ENCODE measurements at places on chromosomes 2 and 18. TPM values are rescaled to one million over a fixed set of nuclear protein-coding genes. Genes with fewer than 3 reads are reported as not detected.

DNA sequence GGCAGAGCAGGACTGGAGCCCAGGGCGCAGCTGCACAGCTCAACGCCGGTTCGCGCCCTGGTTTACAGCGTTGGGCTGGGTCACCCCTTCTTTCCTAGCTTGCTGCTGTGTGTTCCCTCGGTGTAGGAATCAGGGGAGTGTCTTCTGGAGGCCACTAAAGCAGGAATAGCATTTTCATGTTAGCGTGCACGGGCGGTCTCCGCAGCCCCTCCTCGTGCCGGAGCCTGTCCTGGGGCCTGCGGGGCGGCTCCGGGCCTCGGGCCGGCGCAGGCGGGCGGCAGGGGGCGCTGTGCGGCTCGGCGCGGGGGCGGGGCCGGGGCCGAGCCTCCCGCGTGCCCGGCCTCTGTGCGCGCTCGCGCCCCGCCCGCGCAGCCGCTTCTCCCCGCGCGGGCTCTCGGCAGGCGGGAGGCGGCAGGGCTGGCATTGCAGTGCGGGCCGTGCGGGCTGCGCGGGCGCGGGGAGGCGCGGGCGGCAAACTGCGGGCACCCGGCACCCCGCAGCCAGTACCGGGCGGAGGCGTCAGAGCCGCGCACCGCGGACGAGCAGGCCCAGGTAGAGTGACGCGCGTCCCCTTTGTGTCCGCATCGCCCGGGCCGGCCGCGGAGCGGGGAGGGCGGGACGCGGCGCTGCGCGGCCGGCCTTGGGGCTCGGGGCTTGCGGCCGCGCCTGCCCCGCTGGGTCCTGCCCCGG is at the start of gene RNF144A:
RNF144A (plus strand) TSS at position 342 of the 690 bp plus-strand sequence. CDS start 79,515 bp downstream, outside the sequence.
- H3K27ac ChIP-seq = no peak within 1 kb of the TSS
- peaks cover 10% of the 10 kb centered on the region for H3K27me3 ChIP-seq
- H3K4me3 ChIP-seq = peak within 1 kb of the TSS; percentile 51
- no peaks in the 10 kb centered on the region for H3K36me3 ChIP-seq

DNA sequence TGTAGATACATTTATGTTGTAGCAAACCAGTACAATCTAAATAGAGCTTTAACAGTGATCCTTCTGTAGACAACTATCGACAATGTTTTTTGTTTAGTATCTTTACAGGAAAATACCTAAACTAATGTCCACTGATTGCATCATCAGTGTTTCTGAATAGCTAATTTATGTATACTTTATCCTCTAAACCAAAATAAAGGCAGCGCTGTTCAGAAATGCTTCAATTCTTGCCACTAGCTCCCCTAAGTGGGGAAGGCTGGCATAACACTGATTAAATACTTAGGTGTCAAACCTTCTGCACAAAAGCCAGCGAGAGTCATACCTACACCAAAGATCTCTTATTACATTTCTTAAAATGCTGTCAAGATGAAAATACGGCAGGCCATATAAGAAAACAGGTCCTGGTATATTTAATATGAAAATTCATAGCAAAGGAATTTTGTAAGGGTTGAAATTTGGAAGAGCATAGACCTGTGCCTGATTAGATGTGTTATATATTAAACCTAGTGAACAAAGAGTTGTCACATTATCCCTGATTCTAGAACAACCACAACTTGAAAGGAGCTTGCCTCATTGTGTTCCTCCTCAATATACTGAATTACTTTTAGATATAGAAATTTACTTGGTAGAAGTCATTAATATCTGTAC is 1693.4 kb upstream of the SLC39A10 start:
- no peaks in the 10 kb centered on the region for H3K36me3 ChIP-seq
- H3K27ac ChIP-seq = no peak overlapping the region
- H3K4me1 ChIP-seq = no peaks in the 10 kb centered on the region
- peak; percentile 13 for DNase-seq
- H3K4me3 ChIP-seq = no peak overlapping the region

- H3K27ac ChIP-seq = no peak overlapping the region
- no peaks in the 10 kb centered on the region for H3K36me3 ChIP-seq
- no peak for DNase-seq
- no peaks in the 10 kb centered on the region for H3K27me3 ChIP-seq
Observed at GRCh38 chr2:27843992-27844391, 46.2 kb downstream of the RBKS start.

DNA sequence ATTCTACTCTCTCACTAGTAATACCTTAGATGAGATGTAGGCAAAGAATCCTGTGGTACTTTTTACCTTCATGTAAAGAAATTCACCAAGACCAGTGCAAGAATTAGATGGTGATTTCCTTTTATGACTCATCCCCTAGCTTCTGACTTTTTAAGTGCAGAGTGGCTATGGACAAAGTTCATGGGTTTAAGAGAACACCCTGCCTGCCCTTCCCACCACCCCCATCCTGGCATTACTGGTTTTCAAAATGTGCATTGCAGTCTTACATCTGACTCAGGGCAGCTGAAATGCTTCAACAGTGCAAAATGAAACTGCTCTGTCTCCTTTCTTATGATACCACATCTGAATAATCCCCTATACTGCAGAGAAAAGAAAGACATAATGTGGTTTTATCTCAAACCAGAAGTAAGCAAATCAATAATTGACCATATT is 22.6 kb downstream of the MAIP1 start:
- H3K36me3 ChIP-seq = no peaks in the 10 kb centered on the region
- no peaks in the 10 kb centered on the region for H3K27me3 ChIP-seq
- H3K4me3 ChIP-seq = peak overlapping the region; percentile 17

GRCh38 chr2:234025891-234026401 is 24.6 kb upstream of the SPP2 start:
- peaks cover 8% of the 10 kb centered on the region for H3K4me1 ChIP-seq
- no peak overlapping the region for H3K27ac ChIP-seq
- peaks cover 12% of the 10 kb centered on the region for H3K27me3 ChIP-seq

- peak; percentile 68 for DNase-seq
- H3K36me3 ChIP-seq = no peaks in the 10 kb centered on the region
- H3K4me1 ChIP-seq = peaks cover 52% of the 10 kb centered on the region
- no peaks in the 10 kb centered on the region for H3K27me3 ChIP-seq
Observed at GRCh38 chr18:58213440-58213839, 169.4 kb downstream of the NEDD4L start.

- no peaks in the 10 kb centered on the region for H3K36me3 ChIP-seq
- DNase-seq = no peak
- no peak overlapping the region for H3K4me3 ChIP-seq
- H3K4me1 ChIP-seq = no peaks in the 10 kb centered on the region
- no peak overlapping the region for H3K27ac ChIP-seq
Observed at GRCh38 chr2:7984693-7985353, 697.0 kb upstream of the ID2 start.

DNA sequence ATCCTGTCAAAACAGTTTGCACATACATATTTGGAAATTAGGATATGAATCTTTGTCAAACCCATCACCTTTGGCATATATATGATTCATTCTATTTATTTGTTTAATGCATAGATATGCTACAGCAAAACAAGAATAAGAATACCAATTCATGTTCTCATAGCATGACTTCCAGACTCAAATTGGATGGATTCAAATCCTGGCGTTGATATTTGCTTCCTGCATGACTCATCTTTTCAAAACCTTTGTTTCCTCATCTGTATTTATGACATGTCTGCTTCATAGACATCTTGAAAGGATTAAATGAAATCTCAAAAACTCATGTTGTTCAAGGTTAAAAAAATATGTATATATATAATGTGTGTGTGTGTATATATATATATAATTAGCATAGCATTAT is 261.3 kb downstream of the MBD5 start:
- no peak overlapping the region for H3K4me3 ChIP-seq
- H3K27ac ChIP-seq = no peak overlapping the region
- no peak for DNase-seq
- no peaks in the 10 kb centered on the region for H3K4me1 ChIP-seq
- H3K36me3 ChIP-seq = no peaks in the 10 kb centered on the region
- no peaks in the 10 kb centered on the region for H3K27me3 ChIP-seq

GRCh38 chr2:3571284-3571683 is 3.8 kb upstream of the RPS7 start:
- no peak for DNase-seq
- peaks cover 3% of the 10 kb centered on the region for H3K4me1 ChIP-seq
- no peak overlapping the region for H3K27ac ChIP-seq
- no peak overlapping the region for H3K4me3 ChIP-seq
- H3K27me3 ChIP-seq = no peaks in the 10 kb centered on the region

DNA sequence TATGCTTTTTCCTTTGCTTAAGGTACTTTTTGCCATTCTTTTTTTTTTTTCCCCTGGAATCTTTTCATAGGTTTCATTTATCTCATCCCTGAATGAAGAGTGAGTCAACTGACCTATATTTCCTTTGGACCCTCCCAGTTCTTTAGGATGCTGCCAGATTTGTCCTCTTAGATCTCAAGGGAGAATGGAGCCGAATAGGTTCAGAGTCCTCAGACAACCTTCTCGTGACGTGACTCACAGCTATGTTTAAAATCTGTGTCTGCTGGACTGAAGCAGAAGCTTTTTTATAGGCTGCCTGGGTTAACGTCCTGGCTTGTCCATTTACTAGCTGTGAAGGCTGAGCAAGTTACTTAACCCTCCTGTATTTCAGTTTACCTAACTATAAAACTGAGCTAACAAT is 358.6 kb downstream of the DLGAP1 start:
- H3K27me3 ChIP-seq = no peaks in the 10 kb centered on the region
- H3K4me1 ChIP-seq = no peaks in the 10 kb centered on the region
- H3K4me3 ChIP-seq = no peak overlapping the region
- no peak overlapping the region for H3K27ac ChIP-seq
- DNase-seq = peak; percentile 25

GRCh38 chr2:126513033-126513432 is 142.9 kb upstream of the GYPC start:
- H3K27me3 ChIP-seq = no peaks in the 10 kb centered on the region
- H3K27ac ChIP-seq = no peak overlapping the region
- no peaks in the 10 kb centered on the region for H3K4me1 ChIP-seq
- no peak for DNase-seq

GRCh38 chr2:157874997-157875640 is 1.0 kb downstream of the ACVR1 start:
- H3K27ac ChIP-seq = peak overlapping the region; percentile 84
- H3K4me1 ChIP-seq = peaks cover 12% of the 10 kb centered on the region
- no peaks in the 10 kb centered on the region for H3K27me3 ChIP-seq
- peak overlapping the region; percentile 79 for H3K4me3 ChIP-seq

DNA sequence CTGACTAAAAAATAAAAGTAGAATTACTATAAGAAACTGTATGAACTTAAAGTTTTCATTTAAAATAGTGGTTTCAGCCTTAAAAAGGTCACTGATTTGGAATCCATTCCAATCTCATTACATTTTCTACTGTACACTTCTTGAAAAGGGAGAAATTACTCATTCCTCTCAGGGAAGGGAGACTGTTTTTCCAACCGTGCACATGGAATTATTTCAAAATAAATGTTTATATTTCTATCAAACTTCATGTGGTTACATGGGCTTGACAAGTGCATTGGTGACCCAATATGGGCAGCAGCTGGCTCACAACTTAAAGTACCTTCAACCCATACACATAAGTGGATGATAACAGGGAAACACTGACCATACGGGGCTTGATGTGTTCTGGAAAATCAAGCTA is 324.5 kb upstream of the THUMPD2 start:
- no peak for DNase-seq
- no peaks in the 10 kb centered on the region for H3K36me3 ChIP-seq

- no peaks in the 10 kb centered on the region for H3K27me3 ChIP-seq
- H3K4me3 ChIP-seq = no peak overlapping the region
- H3K27ac ChIP-seq = peak overlapping the region; percentile 67
Observed at GRCh38 chr18:22822024-22822423, 111.1 kb upstream of the RBBP8 start.

GRCh38 chr2:197249381-197250083 is 61.0 kb downstream of the ANKRD44 start:
- no peak overlapping the region for H3K27ac ChIP-seq
- no peaks in the 10 kb centered on the region for H3K36me3 ChIP-seq
- peaks cover 11% of the 10 kb centered on the region for H3K4me1 ChIP-seq
- H3K27me3 ChIP-seq = no peaks in the 10 kb centered on the region
- DNase-seq = no peak

GRCh38 chr18:57077786-57078552 is 68.9 kb upstream of the BOD1L2 start:
- no peak for DNase-seq
- no peak overlapping the region for H3K4me3 ChIP-seq

- DNase-seq = no peak
- H3K4me3 ChIP-seq = no peak overlapping the region
- H3K27ac ChIP-seq = no peak overlapping the region
- H3K36me3 ChIP-seq = peaks cover 16% of the 10 kb centered on the region
Observed at GRCh38 chr2:9471206-9471605, 3.1 kb upstream of the IAH1 start.

DNA sequence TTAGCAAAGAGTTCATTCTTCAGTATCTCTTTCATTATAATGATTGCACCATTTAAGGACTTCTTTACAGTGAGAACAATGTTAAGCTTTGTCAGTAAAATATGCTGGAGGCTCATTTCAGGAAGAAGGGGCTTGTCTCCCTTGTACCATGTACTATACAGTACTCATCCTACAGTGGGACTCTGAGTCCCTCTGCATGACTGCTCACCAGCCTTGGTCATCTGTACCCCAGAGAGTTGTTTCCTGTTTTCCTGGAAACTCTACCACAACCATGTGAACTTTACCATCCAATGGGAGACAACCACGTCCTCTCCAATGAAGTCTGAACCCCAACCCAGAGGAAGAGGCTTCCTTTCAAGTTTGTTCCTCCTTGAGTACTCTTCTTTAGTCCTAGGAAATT is 1171.1 kb upstream of the CRIM1 start:
- no peaks in the 10 kb centered on the region for H3K27me3 ChIP-seq
- no peaks in the 10 kb centered on the region for H3K36me3 ChIP-seq

DNA sequence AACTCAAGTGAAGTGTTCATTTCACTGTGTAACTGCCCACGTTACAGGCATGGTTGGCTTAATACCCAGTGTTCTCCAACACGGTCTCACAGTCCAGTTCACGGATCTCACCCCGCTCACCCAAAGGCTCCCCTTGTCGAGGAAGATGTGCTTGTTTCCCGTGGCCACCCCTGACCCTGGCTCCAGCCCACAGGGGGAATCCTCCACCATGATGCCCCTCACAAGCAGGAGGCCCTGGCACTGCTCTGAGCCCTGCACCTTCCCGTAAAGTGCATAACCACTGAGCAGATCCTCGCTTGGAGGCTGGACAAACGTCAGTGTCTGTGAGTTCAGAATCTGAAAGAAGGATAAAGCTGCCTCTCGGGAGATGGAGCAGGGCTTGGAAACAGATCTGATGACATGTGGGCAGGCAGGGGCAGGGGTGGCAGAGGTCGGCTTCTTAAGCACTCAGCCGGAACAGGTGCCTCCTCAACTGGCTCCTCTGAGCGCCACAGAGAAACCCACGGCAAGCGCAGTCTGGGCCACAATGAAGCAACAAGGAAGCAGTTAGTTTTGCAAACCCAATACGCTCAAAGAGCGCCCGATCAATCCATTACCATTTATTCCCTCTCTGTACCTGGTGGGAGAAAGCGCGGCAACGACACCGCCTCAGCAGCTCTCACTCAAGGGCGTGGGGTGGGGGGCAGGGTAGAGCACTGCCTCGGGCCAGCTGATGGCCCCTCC is 17.6 kb downstream of the HDAC4 start:
- peak; percentile 53 for DNase-seq
- no peaks in the 10 kb centered on the region for H3K27me3 ChIP-seq
- H3K36me3 ChIP-seq = no peaks in the 10 kb centered on the region
- no peaks in the 10 kb centered on the region for H3K4me1 ChIP-seq

HOXD9 gene
- total RNA-seq = 0.36 TPM

KIF3C gene
- 14.4 TPM for total RNA-seq

MYO5B gene
- total RNA-seq = 0.36 TPM

C2orf92 gene
- total RNA-seq = 2.5 TPM

RGPD3 gene
- 0.59 TPM for total RNA-seq

RAB6C gene
- not detected for total RNA-seq

GNAL gene
- total RNA-seq = 0.59 TPM

EMILIN1 gene
- total RNA-seq = 138 TPM

MEP1B gene
- total RNA-seq = not detected

IL18R1 gene
- total RNA-seq = 4.7 TPM
